IPS DF 6.9 (cell line): ENCODE measurements at places on chromosomes 4 and X.

DNA sequence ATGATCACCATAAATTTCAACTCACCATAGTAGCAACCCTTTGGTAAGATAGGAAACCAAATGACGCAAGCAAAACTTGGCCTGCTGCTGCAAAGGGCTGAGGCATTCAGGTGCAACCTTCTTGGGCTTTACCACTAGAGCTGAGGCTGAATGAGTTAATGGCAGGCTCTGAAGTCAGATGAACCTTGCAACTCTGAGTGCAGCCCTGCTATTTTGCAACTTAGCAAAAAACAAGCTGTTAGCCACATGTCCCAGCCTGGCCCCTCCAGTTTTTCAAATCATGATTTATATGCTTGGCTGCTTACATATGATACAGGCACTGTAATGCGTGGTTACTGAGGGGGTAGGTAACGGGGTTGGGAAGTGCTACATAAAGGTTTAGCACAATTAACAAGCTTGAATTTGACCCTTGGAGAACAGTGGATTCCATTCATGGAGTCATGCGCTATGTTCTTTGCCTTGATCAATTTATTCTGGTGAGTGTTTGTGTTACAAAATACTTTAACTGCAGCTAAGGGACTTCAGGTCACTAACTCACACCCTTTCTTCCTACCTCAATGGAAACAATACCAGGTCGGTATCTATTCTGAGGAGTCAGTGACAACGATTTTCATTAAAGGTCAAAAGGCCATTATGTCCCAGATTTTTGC, 80.5 kb upstream of the PPARGC1A start:
- no peak for DNase-seq

DNA sequence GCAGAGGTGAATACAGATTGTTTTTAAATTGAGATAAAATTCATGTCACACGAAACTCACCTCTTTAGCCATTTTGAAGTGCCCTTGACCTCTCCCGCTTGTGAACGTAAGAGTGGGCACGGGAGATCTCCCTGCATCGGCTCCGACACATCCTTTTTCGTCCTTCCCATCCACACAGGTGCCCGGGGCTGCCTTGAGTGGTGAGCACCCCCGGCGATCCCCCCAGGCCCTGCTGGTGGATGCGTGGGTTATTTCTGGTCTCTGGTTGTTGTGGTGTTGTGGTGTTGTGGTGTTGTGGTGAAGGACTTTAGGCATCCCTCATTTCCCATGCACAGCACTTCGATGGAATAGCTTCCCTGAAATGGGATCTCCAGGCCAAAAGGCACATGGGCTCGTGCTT, 46.1 kb downstream of the PSAPL1 start:
- DNase-seq, result no peak

GRCh38 chr4:165294907-165295306, 32.6 kb upstream of the MSMO1 start:
- DNase-seq, result no peak

GRCh38 chr4:31236020-31236638, 516.0 kb downstream of the PCDH7 start:
- DNase-seq, result no peak

- no peak for DNase-seq
Observed at GRCh38 chr4:153131596-153131995, 72.6 kb upstream of the TRIM2 start.
